ENCODE measurements at places on chromosomes 11 and 22.

DNA sequence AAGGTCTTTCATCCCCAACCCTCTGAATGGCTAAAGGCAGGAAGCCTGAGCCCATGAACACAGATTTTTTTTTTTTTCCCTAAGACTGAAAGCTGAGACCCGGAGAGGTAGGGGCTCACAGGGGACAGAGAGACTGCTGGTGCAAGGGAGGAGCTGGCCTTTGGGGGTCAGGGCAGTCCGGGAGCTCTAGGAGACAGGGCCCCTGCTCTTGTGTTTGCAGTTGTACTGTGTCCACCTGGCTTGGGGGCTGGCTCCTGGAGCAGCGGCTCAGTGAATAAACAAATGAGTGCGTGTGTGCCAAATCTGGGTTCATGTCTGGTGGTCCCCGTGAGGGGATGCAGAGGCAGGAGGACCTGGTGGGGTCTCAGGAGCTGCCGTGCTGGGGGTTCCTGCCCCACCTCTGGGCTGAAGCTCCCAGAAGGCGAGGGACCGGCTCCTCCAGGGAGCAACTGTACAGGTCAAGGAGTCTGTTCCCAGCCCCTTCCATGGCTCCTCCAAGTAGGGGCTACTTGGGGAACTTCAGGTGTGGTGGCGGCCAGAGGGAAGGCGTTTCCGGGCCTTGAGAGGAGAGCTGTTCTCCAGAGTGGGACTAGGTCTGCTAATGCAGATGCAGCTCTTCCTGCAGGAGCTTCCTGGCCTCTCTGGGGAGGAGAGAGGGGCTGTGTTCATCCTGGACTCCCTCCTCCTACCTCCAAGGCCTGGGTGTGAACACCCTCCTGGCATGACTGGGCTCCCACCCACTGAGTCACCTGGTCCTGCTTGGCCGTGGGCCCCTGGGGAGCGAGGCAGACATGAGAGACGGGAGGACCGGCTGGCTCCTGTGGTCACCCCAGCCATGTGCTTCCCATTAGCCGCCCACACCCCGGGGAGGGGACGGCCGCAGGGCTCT lies 57.6 kb downstream of the FBXO7 start:
- no peak for DNase-seq

DNA sequence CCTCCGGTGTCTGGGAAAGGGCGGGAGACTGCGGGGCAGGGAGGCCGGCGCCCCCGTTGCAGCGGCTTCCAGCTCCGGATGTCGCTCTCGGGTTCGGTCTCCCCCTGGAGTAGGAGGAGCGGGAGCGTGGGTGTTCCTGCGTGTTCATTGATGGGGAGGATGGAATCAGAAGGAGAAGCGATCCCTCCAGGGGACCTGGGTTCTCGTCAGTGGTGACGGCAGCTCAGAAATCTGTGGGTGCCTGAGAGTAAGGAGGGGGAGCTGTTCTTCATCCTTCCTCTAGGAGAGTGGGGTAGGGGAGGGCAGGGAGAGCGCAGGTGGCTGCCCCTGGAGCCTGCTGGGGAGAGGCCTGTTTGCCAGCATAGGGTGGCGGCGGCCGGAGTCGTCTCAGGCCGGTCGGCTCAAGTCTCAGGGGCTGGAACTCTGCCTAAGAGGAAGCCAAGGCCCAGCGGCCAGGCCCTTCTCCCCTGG lies 1.1 kb downstream of the UBASH3B start:
- peak; percentile 41 for DNase-seq

DNA sequence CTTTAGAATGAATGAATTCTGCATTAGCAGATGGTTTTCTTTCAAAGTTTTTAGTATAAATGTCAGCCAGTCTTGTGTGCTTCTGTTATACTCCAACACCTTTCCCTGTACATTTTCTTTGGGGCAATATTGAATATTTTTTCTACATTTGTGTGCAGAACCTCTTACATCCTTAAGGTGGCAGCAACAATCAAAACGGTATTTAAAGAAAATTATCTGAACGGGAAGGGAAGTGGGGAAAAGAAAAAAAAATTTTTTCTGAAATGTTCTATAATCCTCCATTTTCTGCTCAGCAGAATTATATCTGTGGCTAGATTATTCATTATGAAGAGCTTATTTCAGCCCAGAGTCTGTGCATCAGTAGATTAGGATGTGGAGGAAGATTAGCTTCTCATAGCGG lies 347.3 kb upstream of the RAG2 start:
- DNase-seq, result no peak

- no peak for DNase-seq
Measured at GRCh38 chr11:118533769-118534729, 3.1 kb downstream of the TMEM25 start.

DNA sequence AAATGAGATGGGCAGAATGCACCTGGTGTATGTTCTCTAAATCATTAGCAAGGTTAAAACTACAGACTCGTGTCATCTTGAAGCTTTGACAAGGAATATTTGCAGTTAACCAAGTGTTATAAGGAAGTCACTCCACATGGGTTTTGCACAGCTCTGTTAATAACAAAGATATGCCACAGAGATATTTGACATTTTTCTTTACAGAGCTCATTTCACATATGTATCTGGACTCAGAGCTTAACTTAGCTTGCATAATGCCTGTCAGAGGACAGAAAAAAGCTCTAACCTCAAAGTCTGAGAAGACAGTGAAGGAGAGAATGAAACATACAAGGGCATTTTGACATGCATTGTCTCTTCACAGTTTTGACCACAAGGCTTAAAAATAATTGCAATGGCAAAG lies 105.5 kb downstream of the C11orf87 start:
- DNase-seq, result no peak

DNA sequence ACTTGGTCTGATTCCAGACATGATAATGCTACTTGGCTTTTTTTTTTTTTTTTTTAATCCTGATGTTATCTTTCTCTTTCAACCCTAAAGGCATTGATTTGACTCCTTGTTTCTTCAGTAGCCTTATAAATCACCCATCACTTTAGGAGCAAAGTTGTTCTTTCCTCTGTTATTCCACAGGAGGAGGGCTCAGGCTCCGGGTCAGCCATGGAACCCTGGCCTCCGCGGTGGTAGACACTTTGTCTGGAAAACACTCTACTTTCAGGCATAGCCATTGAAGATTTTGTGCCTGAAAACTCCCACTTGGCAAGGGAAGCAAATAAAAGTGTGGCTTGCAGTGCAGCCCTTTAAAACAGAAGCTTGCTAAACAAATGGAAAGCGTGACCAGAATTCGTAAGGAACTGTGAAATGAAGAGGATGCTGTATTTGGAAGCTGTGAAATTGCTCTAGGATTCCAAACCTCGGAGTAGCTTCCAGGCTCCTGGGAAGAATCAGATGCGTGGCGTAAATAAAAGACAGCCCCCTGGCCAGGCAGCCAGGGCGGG lies 44.9 kb downstream of the ARHGAP8 start:
- no peak for DNase-seq

DNA sequence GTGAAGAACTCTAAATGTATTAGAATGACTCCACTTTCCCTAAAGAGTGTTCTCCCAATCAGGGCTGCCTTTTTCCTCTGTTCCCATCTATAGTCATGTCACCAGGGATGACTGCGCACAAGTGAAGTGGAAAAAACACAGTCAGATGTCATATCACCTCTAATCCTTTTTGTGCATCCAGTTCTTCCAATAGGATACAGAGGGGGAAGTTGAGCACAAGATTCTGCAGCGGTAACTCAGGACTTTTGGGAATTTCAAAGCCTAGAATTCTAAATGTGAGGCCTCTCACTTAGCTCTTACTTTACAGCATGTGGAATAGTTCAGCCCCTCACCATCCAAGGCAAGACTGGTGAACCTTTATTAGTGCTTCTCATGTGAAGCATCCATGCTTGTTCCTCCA lies 602.6 kb downstream of the NTM start:
- no peak for DNase-seq

DNA sequence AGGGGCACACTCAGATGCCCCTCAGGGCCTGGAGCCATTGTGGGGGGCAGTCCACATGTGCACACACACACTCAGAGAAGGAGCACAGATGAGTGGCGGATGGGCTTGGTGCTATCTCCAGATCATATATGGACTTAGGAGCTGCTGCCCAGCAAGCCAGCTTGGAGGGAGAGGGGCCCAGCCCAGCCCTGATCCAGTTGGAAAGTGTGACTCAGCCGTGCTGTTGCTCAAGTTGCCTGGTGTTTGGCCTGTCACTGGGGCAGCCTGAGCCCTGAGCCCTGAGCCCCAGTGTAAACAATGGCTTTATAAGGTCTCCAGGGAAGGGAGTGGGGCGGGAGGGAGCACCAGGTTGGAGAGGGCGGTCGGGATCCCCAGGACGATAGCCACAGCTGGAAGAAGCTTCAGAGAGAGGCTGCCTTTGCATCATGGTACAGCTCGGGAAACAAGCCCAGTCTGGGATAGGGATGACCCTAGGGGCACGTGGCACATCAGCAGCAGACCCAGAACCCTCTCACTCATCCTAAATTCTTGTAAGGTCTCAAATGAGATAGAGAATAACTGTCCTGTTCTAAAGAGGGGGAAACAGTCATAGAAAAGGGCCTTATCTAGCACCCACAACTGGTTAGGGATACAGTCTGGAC lies 4.8 kb downstream of the SELENOM start:
- DNase-seq, result no peak

- DNase-seq, result no peak
Measured at GRCh38 chr11:76673176-76674142, 2.9 kb upstream of the LRRC32 start.

DNA sequence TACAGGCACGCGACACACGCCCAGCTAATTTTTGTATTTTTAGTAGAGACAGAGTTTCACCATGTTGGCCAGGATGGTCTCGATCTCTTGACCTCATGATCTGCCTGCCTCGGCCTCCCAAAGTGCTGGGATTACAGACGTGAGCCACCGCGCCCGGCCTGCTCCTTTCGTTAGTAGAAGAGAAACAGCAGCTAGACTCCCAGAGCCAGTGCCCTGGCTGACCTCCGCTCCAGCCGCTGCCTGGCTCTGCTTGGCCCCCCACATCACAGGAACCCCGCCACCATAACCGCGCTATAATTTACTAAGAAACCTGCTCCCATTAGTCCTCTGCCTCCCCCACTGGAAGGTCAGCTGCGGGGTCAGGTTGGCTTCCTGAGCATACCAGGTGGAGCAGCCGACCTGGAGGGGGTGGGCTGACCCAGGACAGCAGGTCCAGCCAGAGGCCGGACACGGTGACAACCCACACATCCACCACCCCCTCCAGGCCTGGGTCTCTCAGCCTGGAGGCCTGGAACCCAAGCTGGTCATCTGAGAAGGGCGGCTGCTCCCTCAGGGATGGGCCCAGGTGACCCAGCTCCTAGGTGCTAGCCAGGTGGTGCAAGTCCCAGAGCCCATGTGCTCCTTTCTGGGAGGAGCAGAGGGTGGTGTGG lies 7.5 kb upstream of the POLDIP3 start:
- DNase-seq, result no peak

DNA sequence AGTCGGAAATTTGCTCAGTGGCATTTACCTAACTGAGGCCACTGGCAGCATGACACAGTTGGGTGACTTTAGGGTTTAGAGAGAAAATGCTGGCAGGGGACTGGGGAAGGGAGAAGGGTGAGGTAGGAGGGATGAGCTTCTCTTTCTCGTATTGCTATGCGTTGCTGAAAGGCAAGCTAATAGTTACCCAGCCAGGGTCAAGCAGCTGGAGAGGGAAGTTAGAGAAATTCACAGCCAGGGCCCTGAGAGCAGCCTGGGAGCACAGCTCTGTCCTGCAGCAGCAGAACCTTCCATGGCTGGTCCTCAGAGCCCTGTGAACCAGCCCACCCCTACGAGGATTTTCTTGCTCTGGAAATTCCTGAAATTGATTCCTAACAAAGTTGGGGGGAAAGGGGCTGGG lies 679.6 kb downstream of the NTM start:
- no peak for DNase-seq

DNA sequence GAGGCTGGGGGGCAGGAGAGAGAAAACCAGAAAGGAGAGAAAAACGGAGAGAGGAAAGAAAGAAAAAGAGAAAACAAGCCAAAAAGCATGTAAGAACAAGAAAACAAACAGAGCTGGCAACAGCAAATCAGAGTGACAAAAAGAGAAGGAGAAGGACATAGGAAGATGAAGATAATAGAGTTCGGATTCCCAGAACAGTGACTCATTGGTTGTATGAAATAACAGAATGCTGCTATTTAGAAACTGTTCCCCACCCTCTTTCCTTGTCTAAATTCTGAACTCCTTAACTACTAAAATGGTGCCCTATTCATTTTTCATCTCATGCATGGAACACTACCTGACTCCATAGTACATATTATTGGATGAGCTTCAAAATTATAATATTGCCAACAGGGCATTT lies 317.4 kb downstream of the C11orf87 start:
- no peak for DNase-seq

DNA sequence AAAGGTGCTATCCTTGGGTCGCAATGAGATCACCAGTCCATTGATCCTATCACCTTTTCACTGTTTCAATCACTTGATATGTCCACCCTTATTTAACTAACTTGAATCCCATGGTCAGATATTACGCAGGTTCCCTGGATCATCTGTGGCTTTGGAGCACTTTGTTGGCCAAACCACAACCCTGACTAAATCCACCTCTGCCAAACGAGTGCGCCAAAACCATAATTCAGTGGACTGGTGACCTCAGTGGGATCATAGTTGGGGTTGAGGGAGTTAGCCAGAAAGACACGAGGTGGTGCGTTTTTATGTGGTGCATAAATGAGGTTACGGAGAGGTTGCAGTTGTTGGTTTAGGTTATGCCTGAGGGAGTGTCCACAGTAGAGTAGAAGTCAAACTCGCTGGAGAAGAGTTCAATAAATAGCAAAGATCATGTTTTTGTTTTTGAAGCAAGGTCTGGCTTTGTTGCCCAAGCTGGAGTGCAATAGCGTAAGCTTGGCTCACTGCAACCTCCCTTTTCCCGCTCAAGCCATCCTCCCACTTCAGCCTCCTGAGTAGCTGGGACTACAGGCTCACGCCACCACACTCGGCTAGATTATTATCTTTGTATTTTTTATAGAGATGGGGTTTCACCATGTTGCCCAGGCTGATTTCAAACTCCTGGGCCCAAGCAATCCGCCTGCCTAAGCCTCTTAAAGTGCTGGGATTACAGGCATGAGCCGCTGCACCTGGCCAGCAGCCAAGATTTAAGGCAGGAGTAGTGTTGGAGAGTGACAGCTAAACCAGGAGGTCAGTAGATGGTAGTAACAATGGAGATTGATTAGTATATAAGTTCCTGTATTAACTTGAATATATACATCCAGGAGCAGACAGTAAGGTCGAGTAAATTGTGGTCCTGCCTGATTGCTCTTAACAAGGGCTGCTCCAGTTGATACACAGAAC lies 4.5 kb downstream of the FOXR1 start:
- no peak for DNase-seq

DNA sequence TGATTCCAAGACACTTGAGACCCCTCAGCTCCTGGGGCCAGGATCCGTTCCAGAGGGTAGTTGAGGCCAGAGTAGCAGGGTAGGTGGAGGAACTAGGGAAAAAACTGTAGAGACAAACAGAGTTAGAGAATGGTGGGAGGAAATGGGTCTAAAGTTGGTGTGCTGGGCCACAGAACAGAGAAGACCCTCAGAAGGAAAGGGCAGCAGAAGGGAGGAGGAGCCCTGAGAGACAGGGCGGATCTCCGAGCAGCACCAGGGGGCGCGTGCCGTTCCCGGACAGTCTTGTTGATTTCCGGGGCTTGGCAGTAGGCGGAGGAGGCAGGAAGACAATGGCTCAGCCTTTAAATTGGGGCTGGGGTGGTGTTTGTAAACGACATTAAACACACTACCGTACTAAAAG lies 2.4 kb upstream of the CECR2 start:
- DNase-seq, result peak; percentile 12

Data from stimulated activated CD4-positive, alpha-beta T cell treated with anti-CD3 and anti-CD28 coated beads, Interleukin-4, amount 100 ng/mL, for 24 hours (primary cell).